ENCODE measurements at places on chromosomes 2 and 18. TPM values are rescaled to one million over a fixed set of nuclear protein-coding genes. Genes with fewer than 3 reads are reported as not detected.

- no peak for DNase-seq
Observed at GRCh38 chr2:232026910-232027309, 65.4 kb downstream of the DIS3L2 start.

DNA sequence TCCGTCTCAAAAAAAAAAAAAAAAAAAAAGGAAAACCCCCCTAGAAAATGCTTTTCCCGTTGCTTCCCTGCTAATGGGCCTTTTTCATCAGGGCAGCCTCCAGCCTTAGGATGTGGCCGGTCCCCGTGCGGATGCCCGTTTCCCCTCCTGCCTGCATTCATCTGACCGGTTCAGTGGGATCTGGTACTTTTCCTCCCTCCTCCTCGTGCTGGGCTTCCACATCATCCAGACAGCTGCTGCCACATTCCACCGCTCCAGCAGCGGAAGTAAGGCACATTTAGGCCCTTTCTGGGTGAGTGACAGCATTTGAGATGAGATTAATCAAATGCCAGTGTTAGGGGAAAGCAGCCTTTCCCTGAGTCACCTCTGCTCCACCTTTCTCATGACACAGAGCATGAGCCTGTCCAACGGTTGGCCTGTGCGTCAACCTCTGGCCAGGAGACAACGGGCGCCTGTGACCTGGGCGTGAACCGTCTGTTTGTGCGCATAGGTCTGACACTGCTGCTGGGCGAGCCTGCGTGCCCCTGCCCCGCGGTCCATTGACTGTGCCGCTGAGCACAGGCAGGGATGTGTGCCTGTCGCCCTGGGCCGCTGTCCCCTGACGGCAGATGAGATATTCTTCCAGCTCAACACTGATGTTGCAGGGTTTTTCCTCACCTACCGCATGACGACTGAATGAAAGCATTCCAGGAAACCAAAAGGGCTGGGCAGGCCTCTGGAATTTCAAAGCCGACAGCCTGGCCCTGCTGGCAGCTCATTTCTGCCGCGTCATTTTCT, 174.0 kb downstream of the TGIF1 start:
- no peak for DNase-seq

DNA sequence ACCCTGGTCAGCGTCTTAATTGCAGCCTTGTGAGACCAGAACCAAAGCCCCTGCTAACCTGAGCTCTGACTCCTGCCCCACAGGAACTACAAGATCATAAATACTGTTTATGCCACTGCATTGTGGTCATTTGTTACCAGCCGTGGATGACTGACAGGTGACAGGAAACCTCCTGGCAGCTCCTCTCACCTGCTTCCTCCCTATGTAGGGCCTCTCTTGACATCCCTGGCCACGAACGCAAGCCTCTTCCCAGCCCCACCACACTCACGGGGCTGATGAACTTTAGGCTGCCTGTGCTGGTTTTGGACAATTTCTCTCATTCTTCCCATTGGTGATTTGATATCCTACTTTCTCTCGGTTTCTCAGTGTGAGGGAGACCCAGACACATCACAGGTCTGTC, 357.2 kb upstream of the MYT1L start:
- no peak for DNase-seq

DNA sequence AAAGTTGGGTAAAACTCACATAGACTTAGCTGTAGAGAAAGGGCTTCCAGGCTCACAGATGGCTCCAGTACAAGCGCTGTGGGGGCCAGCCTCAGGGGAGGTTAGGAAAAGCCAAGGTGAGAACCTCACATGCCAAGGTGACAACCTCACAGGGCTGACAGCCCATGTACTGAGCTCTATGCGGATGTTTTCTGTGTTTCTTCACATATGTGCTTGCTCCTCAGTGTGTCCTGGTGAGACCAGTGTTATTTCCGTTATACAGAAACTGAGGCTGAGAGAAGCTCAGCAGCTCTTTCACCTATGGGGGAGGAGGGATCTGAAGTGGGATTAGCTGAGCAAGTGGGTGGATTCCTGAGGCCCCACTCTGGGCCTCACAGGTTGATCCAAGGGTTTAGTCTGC, 67.3 kb downstream of the INPP4A start:
- DNase-seq: no peak

GRCh38 chr2:27356056-27356381, 545 bp downstream of the GTF3C2 start:
- DNase-seq: peak; percentile 60

DNA sequence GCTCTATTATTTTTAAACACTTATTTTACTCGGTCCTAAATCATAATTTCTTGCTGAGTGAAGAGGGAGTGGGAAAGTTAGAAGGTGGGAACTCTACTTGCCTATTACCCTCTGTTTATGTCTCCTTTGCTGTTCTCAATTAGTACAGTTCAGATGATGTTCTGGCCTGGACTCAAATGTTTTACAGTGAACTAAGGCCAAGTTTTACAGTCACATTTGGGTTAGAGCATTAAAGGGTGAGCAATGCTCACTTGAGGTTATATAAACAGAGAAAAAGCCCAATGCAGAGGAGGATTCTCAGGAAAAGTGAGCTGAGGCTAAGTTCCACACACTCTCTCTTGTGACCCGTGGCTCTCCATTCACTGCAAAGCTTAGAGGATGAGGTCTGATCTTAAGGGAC, 52.4 kb downstream of the ITSN2 start:
- no peak for DNase-seq

DNA sequence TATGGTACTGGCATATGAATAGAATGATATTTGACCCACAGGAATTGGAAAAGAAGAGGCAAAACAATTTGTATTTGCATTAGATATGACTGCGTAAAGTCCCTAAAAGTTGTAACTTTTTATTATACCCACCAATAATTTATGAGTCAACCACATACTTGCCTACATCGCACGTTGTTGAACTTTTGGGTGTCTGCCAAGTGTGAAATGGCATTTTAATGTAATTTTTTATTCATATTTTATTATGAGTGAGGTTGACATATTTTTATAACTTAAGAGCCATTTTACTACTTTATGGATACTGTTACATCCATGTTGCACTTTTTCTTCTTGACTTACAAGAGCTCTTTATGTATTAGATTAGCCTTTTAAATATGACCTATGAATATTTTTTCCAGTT, 4.6 kb downstream of the DSC2 start:
- no peak for DNase-seq

DNA sequence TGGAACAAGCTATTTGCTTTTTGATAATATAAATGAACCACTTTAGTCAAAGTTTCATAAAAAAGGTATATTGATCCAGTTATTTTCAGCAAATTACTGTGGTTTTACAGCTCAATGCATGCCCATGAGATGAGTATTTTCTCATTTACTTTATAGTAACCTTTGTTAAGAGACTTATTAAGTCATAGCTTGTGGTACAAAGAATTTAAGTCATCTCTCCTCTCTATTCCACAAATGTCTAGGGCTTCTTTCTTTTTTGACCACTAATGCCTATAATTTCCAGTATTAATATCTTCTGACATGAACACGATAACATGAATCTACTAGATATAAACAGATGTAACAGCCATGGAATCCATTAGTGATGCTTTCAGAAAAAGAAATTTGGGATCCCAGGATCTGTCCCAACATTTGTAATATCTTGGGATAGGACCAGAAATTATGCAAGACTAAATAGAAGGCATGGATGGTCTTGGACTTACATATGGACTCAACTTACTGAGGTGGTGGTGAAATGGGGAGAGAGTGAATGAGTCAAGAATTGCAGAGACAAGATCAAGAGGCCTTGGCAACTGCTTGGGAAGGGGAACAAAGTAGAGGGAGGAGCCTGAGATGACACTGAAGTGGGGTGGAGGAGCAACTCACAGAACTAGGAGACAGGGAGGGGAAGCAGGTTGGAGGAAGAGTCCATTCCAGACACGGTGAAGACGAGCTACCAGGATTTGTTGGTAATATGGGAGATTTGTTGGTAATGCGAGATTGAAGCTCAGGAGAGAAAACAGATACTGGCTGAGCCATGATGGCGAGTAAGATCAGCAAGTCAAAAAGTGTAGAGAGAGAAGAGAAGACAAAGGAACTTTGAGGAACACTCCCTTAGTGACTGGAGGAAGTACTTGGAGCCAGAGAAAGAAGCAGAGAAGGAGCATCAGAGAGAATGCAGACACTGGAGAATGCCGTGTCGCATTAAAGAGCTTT, 42.4 kb upstream of the KDM3A start:
- DNase-seq: no peak

GRCh38 chr18:39749154-39749553, 2183.6 kb upstream of the CELF4 start:
- DNase-seq: no peak

DNA sequence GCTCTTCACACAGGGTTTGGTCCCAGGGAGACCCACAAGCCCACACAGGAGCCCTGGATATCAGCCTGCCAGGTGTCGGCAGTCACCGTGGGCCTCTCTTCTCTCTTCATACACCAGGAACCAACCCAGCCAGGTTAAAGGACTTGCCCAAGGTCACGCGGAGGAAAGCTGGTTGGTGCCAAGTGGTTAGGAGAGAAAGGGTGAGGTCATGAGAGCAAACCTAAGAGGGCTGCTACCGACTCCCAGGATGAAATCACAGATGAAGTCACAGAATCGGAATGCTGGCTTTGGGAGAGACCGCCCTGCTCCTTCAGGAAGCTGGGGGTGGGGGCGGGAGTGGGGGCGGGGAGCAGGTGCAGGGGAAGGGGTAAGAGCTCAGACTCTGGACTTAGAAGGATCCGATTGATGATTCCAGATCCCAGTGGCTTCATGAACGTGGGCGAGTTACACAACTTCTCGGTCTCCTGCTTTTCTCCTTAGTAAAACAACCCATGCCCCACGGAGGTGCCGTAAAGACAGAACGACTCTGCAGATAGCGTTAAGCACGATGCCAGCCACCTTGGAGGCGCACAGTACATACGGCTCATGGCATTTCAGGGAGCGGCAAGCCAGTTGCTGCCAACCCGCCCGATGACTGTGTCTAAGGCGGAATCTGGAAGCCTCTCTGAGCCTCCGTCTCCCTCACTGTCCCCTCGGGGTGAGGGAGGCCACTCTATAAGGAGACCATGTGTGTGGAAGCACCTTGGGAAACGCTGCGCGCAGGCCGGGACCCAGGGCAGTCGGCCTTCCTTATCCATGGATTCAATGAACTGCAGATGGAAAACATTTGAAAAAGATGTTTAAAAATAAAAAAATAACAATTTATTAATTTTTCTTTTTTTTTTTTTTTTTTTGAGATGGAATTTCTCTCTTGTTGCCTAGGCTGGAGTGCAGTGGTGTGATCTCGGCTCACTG, 23.0 kb upstream of the TAF1B start:
- DNase-seq: no peak

GRCh38 chr2:567865-568638, 109.2 kb downstream of the TMEM18 start:
- no peak for DNase-seq

- no peak for DNase-seq
Observed at GRCh38 chr2:55610954-55611743, 6.3 kb downstream of the PPP4R3B start.

- DNase-seq: no peak
Observed at GRCh38 chr2:56151841-56152240, 31.9 kb upstream of the CCDC85A start.

DNA sequence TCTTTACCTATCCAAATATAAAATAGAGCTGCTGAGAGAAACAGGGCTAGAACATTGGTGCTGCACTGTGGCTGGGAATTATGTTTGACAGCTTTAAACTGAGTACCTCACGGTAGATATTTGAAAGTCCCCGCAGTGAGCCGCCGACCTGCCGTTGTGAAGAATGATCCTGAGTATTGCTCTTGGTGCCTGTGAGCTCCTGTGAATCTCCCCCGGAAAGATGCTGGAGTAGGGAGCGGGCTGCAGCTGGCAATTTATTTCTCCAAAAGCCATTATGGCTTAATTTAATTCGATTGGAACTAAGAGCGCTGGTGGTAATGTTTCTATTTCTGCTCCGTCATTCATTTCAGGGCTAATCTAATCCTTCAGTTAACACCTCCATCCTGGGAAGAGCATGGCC, 129.4 kb upstream of the TPO start:
- DNase-seq: no peak

GRCh38 chr2:218822622-218823021, 9.0 kb downstream of the PRKAG3 start:
- DNase-seq: no peak

The RAB27B gene
- total RNA-seq: 6.5 TPM

The REG1B gene
- under 0.01 TPM for total RNA-seq

The C2orf74 gene
- 4.8 TPM for total RNA-seq

The MAB21L4 gene
- not detected for total RNA-seq

The CXCR2 gene
- under 0.01 TPM for total RNA-seq

The LRRTM4 gene
- not detected for total RNA-seq

The SH3RF3 gene
- 0.54 TPM for total RNA-seq

The FOXD4L1 gene
- 0.27 TPM for total RNA-seq

The CCDC142 gene
- total RNA-seq: 31.5 TPM

The UGT1A7 gene
- total RNA-seq: not detected
